B cell (primary cell): ENCODE measurements at places on chromosomes 12 and 14. TPM values are rescaled to one million over a fixed set of nuclear protein-coding genes. Genes with fewer than 3 reads are reported as not detected.
A peak's percentile ranks its signal among the peaks of the same experiment; 100 is the strongest.

Gene ZC2HC1C
- polyA plus RNA-seq = 0.21 TPM in 1 of 2 replicates, not detected in the other

Gene PLCZ1
- polyA plus RNA-seq = not detected in 2 replicates

Gene INHBC
- polyA plus RNA-seq = 0.13 and 0.31 TPM in 2 replicates

Gene CLEC6A
- polyA plus RNA-seq = 0.07 TPM in 1 of 2 replicates, not detected in the other

Gene MAP3K9
- 4.7 and 5.1 TPM in 2 replicates for polyA plus RNA-seq

Gene P2RX2
- polyA plus RNA-seq = not detected in 2 replicates

Gene FAM186B
- 0.13 and 0.23 TPM in 2 replicates for polyA plus RNA-seq

Gene TEX22
- 0.65 and 1.7 TPM in 2 replicates for polyA plus RNA-seq

Gene LRTM2
- not detected in 2 replicates for polyA plus RNA-seq

Gene DTX1
- 49.5 and 88.6 TPM in 2 replicates for polyA plus RNA-seq

Gene DDX55
- 39.9 and 55.2 TPM in 2 replicates for polyA plus RNA-seq

- DNase-seq = no peak
Measured at GRCh38 chr14:32366256-32366879, 37.3 kb downstream of the AKAP6 start.

DNA sequence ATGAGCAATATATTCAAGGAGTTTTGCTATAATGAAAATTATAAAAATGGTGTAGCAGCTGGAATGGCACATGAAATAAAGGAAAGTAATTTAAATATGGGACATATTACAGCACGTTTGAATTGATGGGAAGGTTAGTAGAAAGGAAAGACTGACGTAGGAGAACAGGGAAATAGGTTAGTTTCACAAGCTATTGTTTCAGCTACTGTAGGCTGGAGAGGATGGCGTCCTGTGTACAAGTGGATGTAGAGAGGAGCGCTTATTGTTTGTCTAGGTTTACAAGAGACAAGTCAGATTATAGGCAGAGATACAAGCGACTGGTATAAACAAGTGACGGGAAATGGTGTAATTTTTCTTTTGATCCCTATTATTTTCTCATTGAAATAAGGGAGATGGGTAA lies 431.2 kb upstream of the PDE3A start:
- no peak for DNase-seq

- no peak for DNase-seq
Measured at GRCh38 chr14:56821805-56822610, 11.7 kb upstream of the OTX2 start.

- DNase-seq = no peak
Measured at GRCh38 chr12:128007250-128007649, 259.7 kb upstream of the TMEM132C start.

DNA sequence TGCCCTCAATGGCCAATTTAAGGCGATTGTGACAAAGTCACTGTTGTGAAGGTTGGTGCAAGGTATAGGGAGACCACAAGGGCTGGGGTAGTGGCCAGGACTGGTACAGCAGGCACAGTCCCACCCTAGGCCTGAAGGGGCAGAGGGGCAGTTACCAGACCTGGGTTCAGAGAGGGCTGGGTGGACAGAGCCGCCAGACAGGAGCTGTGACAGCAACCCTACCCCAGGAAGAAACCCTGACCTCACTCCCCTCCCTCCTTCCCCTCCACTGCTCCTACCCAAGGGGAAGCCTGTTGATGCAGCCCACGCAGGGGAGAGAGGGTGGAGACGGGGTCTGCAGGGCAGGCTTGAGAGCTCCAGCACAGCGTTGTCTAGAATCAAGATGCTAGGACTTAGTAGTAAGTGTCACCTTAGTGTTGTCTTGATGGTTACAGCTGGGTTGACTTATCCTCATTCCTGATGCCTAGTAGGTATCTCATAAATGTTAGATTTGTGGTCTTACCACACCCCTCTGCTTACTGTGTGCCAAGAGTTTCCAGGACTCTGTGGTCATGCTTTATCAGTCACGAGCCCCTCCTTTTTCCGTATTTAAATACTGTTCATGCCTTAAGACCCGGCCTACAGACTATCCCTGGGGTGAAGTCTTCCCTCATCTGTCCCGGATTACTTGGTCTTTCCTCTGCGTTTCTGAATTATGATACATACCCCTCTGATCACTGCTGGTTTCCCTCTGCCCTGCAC lies 14.4 kb downstream of the EML1 start:
- no peak for DNase-seq

- no peak for DNase-seq
Measured at GRCh38 chr12:8849876-8850275, 27.5 kb downstream of the A2ML1 start.

- DNase-seq = no peak
Measured at GRCh38 chr14:71290301-71290700, 383.0 kb downstream of the PCNX1 start.

GRCh38 chr14:76203086-76204001 lies 51.6 kb downstream of the GPATCH2L start:
- DNase-seq = no peak

DNA sequence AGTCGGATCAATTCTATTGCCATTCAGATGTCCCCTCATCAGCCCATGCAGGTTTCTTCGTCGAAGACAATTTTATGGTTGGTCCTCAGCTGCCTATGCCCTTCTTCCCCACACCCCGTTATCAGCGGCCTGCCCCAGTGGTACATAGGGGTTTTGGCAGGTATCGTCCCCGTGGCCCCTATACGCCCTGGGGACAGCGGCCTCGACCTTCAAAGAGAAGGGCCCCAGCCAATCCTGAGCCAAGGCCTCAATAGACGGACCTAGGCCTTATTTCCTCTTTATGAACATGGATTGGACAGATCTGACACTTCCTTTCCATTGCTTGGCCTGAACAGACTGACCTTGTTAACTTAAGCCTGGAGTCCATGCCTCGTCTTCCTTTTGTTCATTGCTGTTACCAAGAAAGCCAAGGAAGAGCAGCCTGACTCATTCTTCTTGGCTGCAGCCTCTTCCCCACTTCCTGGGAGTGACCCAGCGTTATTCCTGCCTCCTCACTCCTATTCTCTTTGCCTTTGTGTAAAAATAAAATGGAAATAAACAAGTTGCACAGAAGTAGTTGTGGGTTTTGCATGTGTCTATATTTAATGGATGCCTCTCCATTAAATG lies 156.5 kb upstream of the AMIGO2 start:
- no peak for DNase-seq

DNA sequence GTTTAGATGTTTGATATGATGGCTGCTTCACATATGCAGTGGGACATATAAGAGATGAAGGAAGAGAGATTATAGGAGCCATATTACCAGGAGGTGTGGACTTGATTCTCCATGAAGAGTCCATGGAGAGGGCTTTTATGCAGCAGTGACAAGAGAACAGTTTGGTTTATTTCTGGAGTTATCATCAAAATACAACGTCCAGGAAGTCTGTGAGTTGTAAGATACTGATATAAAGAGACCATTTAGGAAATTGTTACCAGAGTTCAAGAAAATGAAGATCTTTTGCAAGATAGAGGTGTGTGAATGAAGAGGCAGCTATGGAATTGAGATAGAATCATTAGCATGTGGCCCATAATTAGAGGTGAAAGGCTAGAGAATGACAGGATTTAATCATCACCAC lies 431.7 kb downstream of the NPAS3 start:
- no peak for DNase-seq

- DNase-seq = no peak
Measured at GRCh38 chr14:52020866-52021717, 31.7 kb downstream of the RTRAF start.

- peak; percentile 66 for DNase-seq
Measured at GRCh38 chr12:122865268-122866231, 30.3 kb downstream of the HIP1R start.

DNA sequence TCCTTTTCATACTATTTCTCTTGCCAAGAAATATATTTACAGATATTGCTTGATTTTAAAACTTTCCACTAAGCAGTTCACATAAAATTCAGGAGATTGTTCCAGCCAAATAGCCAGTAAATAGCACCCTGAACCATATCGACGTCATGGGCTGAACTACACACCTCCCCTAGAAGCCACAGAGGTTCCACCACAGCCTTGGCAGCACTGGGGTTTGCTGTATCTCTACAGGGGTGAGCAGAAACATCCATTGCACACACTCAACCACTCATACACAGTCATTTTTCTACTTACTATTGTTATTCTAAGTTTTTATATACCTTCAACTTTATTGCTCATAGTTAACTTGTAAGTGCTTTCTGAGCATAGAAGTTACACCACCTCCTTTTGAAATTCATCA lies 8.1 kb upstream of the EIF2S3B start:
- no peak for DNase-seq

GRCh38 chr12:40336573-40337199 lies 111.9 kb downstream of the LRRK2 start:
- DNase-seq = no peak

DNA sequence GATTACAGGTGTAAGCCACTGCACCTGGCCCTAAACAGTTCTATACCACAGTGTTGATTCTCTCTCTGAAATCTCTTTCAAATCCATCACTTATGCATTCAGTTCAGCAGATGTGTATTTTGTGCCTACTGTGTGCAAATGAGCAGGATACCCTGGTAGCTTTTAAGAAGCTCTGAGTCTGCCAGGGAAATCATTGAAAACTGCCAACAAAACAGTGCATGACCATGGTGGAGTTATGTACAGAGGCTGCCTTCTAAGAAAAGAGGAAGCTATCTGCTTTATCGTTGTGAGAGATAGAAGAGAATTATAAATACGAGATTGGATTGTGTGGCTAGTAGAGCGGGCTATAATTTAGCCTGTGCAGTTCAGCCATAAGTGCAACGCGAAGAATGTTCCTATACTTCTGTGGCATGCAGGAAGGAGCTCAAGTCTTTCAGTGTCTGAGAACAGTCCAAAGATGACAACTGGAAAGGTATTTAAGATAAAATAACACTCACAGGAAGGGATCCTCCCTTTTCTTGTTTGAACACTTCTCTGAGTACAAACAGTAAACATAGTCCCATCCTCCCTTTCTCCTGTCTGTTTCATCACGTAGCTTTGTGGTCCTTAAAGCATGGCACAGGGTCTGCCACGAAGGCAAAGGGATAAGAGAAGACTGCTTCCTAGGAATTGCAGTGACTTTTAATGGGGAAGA lies 4.3 kb downstream of the DIP2B start:
- DNase-seq = peak; percentile 57

DNA sequence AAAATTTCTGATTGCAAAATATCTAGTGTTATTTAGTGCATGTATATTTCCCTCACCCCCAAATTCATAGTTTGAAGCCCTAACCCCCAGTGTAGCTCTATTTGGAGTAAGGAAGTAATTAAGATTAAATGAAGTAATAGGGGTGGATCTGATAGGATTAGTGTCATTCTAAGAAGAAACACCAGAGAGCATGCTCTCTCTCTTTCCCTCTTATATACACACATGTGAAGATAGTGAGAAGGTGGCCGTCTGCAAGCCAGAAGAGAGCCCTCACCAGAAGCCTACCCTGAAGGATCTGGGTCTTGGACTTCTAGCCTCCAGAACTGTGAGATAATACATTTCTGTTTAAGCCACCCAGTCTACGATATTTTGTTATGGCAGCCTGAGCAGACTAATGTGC lies 120.3 kb downstream of the TMEM30B start:
- no peak for DNase-seq

GRCh38 chr14:31128601-31129526 lies 78.7 kb downstream of the HECTD1 start:
- peak; percentile 51 for DNase-seq

DNA sequence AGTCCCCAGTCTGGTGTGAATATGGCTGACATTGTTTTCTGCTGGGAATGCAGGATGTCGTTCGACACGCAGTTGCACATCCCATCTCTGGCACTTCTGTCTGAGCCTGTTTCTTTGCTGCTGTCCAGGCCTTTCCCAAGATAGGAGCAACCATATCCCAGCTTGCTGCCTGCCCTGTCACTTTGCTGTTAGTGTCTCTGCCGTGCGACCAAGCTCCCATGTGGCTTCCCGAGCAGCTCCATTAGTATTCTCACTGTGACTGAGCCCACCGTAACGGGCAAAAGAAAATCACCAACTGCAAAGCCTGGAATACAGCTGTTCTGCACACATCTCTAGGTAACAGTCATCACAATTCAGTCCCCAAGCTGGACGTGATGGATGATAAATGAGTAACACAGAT lies 66.0 kb upstream of the CPSF6 start:
- no peak for DNase-seq

- peak; percentile 75 for DNase-seq
Measured at GRCh38 chr12:49089821-49090773, 4.5 kb downstream of the DHH start.

- DNase-seq = no peak
Measured at GRCh38 chr12:27285403-27285802, 41.3 kb downstream of the STK38L start.

DNA sequence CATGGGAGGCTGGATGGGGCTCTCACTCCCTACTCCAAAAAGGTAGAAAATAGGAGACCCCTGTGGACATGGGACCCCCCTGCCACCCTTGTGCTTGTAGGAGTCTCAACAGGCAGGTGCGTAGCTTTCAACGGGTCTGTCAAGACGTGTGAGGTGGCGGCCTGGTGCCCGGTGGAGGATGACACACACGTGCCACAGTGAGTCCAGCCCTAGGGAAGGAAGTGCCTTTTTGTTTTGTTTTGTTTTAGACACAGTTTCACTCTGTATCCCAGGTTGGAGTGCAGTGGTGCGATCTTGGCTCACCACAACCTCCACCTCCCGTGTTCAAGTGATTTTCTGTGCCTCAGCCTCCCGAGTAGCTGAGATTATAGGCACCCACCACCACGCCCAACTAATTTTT lies 12.9 kb downstream of the P2RX4 start:
- DNase-seq = peak; percentile 64

DNA sequence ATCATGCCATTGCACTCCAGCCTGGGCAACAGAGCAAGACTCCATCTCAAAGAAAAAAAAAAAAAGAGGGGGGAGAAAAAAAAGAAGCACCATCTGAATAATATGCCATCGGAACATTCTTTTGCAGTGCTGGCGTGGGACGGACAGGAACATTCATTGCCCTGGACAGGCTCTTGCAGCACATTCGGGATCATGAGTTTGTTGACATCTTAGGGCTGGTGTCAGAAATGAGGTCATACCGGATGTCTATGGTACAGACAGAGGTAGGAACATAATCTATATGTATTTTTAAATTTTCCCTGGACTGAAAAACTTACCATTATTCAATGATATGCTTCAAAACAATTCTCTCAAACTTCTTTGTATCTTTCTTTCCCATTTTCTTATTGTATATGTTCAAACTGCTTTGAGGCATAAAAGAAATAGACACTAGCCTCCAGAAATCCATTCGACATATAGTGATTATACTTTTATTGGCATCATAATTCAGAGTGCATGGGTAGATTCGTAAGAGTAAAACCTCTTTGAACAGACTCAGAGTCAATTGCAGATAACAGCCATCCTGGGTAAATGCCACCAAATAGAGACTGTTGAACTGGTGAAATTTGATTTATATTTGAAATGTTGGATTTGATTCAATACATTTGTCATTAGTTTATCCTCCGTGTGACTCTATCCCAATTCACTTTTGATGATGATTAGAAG lies 199.7 kb downstream of the EPS8 start:
- DNase-seq = no peak

DNA sequence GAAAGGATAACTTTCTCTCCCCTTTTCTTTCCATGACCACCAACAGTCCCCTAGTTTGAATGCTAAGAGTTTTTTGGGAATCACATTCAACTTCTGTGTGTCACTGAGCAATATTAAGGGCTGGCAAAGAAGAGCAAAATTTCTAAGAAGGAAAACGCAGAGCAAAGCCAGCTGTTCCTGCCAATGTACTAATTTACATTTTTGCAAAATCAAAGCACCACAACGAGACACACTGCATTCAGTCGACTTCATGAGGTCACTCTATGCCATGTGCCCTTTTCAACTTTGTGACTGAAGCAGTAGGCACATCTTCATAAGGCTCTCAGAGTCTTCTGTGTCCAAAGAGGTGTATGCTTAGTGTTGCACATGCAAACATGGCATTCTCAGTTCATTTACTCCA lies 66.4 kb downstream of the PTPRR start:
- DNase-seq = no peak
